ENCODE measurements at places on chromosomes 3 and 15. TPM values are rescaled to one million over a fixed set of nuclear protein-coding genes. Genes with fewer than 3 reads are reported as not detected.

GRCh38 chr15:52759969-52760368 is 30.2 kb downstream of the ONECUT1 start:
- H3K27ac ChIP-seq, result no peak overlapping the region
- no peak overlapping the region for H3K4me3 ChIP-seq
- H3K27me3 ChIP-seq, result no peaks in the 10 kb centered on the region
- no peaks in the 10 kb centered on the region for H3K4me1 ChIP-seq
- DNase-seq, result no peak
- H3K36me3 ChIP-seq, result no peaks in the 10 kb centered on the region

DNA sequence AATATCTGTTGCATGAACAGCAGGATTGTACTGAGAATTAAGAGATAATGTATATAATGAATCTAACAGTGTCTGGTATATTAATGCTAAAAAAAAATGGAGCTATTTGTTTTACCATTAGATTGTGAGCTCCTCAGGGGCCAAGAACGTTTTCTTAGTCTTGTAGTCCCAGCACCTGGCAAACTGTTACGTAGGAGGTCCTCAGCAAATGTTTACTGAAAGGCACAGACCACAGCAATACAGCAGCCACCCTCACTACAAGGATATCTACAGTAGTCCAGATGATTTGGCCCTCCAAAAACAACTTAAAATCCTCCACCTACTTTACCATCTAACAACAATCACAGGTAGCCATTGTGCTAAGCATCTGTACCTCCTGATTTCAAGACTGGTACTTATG is 59.7 kb downstream of the MSL2 start:
- no peaks in the 10 kb centered on the region for H3K4me1 ChIP-seq
- H3K4me3 ChIP-seq, result no peak overlapping the region
- no peaks in the 10 kb centered on the region for H3K27me3 ChIP-seq
- H3K36me3 ChIP-seq, result no peaks in the 10 kb centered on the region
- DNase-seq, result no peak

DNA sequence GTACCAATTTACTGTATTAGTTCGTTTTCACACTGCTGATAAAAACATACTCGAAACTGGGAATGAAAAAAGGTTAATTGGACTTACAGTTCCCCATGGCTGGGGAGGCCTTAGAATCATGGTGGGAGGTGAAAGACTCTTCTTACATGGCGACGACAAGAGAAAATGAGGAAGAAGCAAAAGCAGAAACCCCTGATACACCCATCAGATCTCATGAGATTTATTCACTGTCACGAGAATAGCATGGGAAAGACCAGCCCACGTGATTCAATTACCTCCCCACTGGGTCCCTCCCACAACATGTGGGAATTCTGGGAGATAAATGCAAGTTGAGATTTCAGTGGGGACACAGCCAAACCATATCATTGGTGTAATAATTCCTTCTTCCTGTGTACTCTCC is 69.6 kb downstream of the C3orf20 start:
- H3K36me3 ChIP-seq, result no peaks in the 10 kb centered on the region
- H3K4me1 ChIP-seq, result no peaks in the 10 kb centered on the region
- DNase-seq, result no peak
- no peak overlapping the region for H3K27ac ChIP-seq

GRCh38 chr15:43283526-43283925 is 16.8 kb upstream of the TGM5 start:
- no peaks in the 10 kb centered on the region for H3K36me3 ChIP-seq
- no peak for DNase-seq
- H3K27me3 ChIP-seq, result no peaks in the 10 kb centered on the region
- H3K27ac ChIP-seq, result no peak overlapping the region

DNA sequence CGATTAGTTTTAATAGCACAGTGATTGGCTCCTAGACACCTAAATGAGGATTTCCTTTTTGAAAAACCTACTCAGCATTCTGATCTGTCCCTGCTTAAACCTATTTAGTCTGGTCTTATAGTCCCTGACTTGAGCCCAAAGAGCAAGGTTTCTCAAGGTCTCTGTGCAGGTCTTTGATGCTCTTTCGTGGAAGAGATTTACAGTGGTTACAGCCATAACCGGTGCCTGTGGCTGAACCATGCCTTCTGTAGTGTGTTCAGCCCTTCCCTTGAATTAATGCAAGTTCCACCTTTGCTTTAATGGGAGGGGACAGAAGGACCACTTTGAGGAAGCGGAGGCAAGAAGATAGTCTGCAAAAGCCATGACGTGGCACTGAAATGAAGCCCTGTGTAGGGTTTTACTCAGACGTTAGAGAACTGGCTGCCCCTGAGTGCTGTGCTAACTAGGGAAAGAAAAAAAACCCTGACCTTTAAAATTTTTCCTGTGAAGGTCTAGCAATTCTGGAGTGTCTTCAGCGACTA is 43.0 kb downstream of the ZBTB38 start:
- H3K27me3 ChIP-seq, result no peaks in the 10 kb centered on the region
- peak overlapping the region; percentile 92 for H3K27ac ChIP-seq
- no peak for DNase-seq

- H3K27ac ChIP-seq, result no peak overlapping the region
- H3K4me3 ChIP-seq, result no peak overlapping the region
- no peak for DNase-seq
- no peaks in the 10 kb centered on the region for H3K27me3 ChIP-seq
These were observed 9.1 kb downstream of the ST8SIA2 start for GRCh38 chr15:92402751-92403150.

CSTA gene
- total RNA-seq, result 2.4 TPM

DNA sequence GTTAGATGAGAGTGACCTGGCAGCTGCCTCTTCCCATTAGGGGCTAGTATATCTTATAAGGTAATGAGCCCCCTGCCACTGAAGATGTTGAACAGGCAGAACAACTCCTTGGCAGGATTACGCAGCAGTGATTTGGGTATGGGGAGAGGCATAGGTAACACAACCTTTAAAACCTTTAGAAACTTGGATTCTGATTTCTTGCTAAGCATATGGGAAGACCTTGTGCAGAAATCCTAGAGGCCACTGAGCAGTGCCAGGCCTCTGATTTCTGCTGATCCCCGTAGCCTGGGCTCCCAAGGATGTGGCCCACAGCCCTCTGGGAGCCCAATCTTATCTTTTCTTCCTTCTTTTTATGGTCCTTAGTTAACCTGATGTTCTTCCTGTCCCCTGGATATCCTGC is 237.9 kb upstream of the ROPN1 start:
- DNase-seq, result no peak
- no peaks in the 10 kb centered on the region for H3K27me3 ChIP-seq
- H3K36me3 ChIP-seq, result no peaks in the 10 kb centered on the region

P2RY14 gene
- 5.2 TPM for total RNA-seq

TMEM108 gene
- total RNA-seq, result 3.7 TPM

DNA sequence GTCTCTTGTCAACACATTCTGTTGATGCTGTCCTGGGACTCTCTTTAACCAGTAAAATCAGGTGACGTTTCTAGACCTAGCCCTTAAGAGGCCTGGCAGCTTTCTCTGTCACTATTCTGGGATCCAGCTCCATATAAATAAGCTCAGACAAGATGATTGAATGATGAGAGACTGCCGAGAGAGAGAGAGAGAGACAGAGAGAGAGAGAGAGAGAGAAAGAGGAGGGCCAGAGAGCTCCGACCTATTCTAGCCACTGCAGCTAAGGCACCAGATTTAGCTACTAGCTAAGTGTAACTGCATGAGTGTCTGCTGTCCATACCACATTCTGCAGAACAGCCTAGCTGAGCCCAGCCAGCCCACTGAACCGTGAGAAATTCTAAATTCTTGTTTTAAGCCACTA is 36.1 kb upstream of the CTXND1 start:
- no peak for DNase-seq
- no peak overlapping the region for H3K4me3 ChIP-seq
- H3K27me3 ChIP-seq, result no peaks in the 10 kb centered on the region
- no peak overlapping the region for H3K27ac ChIP-seq
- no peaks in the 10 kb centered on the region for H3K36me3 ChIP-seq
- no peaks in the 10 kb centered on the region for H3K4me1 ChIP-seq

DNA sequence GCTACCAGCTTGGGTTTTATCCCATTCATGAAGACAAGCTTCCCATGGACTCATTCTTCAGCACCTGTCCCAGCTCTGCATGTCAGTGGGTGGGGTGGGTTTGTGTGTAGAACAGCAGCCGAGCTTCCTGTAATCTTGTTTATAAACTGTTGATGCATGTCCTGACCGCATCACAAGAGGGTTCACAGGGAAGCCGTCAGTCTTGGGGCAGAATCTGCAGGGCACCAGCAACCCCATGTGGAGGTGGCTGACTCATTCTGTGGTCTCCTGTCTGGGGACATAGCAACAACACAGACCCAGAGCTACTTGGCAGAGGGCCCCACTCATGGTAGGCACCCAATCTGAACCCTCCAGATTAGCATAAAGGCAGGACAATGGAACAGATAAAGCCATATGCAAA is 35.6 kb downstream of the DAPK2 start:
- no peak overlapping the region for H3K4me3 ChIP-seq
- no peaks in the 10 kb centered on the region for H3K36me3 ChIP-seq
- peak overlapping the region; percentile 86 for H3K27ac ChIP-seq
- peak; percentile 79 for DNase-seq
- no peaks in the 10 kb centered on the region for H3K27me3 ChIP-seq

TM4SF18 gene
- total RNA-seq, result 4.4 TPM

DNA sequence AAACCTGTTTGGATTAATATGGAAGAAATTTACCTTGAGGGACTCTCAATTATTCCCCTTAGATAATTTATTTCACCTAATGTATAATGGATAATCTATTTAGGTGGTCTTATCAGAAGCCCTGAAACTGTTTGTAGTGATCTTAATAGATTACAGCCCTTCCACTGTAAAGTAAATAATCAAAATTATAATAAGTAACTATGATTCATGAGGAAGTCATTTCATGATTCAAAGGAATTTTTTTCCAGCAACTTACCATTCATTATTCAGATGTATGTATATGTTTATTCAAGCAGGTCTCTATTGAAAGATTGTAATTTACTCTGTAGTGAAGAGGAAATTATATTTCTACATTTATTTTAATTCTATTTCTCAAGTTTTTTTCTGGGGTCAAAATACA is 250.6 kb upstream of the ROBO1 start:
- H3K27me3 ChIP-seq, result no peaks in the 10 kb centered on the region
- H3K4me3 ChIP-seq, result no peak overlapping the region
- DNase-seq, result no peak
- H3K27ac ChIP-seq, result no peak overlapping the region

DNA sequence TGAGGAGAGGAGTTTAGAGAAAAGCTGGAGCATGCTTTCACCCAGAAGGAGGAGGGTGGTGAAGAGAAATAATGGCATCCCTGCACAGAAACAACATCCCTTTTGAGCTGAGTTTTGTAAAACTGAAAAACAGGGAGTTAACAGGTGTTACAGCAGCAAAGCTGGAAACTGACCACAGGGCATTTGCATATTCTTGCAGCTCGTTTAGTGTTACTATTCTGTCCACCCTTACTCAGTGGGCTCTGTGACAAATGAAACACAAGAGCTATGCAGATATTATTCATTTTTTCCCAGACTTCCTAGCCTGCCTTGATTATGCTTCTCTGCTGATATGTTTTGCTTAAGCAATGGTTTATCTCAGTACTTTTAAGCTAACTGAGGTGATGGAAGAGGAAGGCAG is 272.0 kb downstream of the NEK10 start:
- no peak overlapping the region for H3K27ac ChIP-seq
- H3K27me3 ChIP-seq, result no peaks in the 10 kb centered on the region
- H3K4me1 ChIP-seq, result no peaks in the 10 kb centered on the region
- no peak overlapping the region for H3K4me3 ChIP-seq

SQOR gene
- 194 TPM for total RNA-seq

ARPP21 gene
- 71.7 TPM for total RNA-seq

PDCD6IP gene
- total RNA-seq, result 181 TPM

GRCh38 chr3:5302661-5303060 is 115.2 kb downstream of the EDEM1 start:
- H3K27ac ChIP-seq, result no peak overlapping the region
- no peaks in the 10 kb centered on the region for H3K36me3 ChIP-seq
- H3K27me3 ChIP-seq, result no peaks in the 10 kb centered on the region
- no peaks in the 10 kb centered on the region for H3K4me1 ChIP-seq
- no peak overlapping the region for H3K4me3 ChIP-seq

RPL32 gene
- total RNA-seq, result 958 TPM

CNTN3 gene
- total RNA-seq, result not detected

CCRL2 gene
- total RNA-seq, result 2.5 TPM

DNA sequence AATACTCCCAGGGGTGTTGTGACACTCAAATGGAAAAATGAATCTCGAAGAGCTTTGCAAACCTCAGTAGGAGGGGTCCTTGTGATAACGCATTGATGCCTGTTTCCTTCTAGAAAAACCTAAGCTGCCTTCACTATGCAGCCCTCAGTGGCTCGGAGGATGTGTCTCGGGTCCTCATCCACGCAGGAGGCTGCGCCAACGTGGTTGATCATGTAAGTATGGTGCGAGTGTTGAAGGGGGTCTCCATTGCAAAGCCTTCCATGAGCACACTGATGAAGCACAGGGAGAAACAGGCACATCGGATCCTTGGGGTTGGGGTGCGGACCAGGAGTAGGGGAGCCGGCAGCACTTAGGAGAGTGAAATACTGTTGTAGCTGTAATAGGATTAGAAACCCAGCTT is 22.3 kb downstream of the ANKDD1A start:
- no peaks in the 10 kb centered on the region for H3K36me3 ChIP-seq
- H3K27ac ChIP-seq, result no peak overlapping the region
- H3K27me3 ChIP-seq, result no peaks in the 10 kb centered on the region
- DNase-seq, result no peak
- H3K4me3 ChIP-seq, result no peak overlapping the region

DNA sequence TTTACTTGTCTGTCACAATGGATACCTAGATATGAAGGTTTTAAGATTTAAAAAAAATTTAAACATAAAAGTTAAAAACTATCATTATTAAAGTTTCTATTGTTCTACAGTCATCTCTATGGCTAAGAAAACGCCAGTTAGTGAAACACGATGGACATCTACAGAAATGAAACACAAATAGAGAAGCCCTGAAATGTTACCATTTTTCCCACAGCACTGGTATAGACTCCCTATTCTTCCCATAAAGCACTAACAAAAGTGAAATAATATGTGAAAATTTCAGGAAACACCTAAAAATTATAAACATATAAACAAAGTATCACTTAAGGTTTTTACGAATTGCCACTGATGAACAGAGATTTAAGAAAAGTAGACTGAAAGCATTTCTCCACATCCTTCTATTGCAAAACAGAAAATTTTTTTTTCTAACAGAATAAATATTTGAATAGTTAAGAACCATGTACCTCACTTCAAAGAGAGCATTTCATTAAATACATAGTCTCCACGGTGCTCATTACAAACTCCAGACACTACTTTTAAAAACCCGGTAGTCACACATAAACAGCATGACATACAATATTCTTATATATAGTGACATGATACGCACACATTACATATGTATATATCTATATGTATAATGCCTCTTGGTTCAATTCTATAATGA is 7.1 kb upstream of the NEK10 start:
- H3K27me3 ChIP-seq, result no peaks in the 10 kb centered on the region
- H3K27ac ChIP-seq, result no peak overlapping the region
- H3K4me3 ChIP-seq, result no peak overlapping the region
- no peak for DNase-seq
- peaks cover 10% of the 10 kb centered on the region for H3K4me1 ChIP-seq
- H3K36me3 ChIP-seq, result peaks cover 7% of the 10 kb centered on the region

PIERCE2 gene
- total RNA-seq, result 11.8 TPM

All from gastrocnemius medialis (tissue), 4 donors.